ENCODE measurements at places on chromosomes 13 and 19.

GRCh38 chr13:48184260-48184659 lies 48.7 kb upstream of the ITM2B start:
- H3K27ac ChIP-seq, result no peak overlapping the region
- no peaks in the 10 kb centered on the region for H3K36me3 ChIP-seq
- H3K27me3 ChIP-seq, result no peaks in the 10 kb centered on the region
- no peak for DNase-seq
- H3K4me3 ChIP-seq, result no peak overlapping the region
- H3K4me1 ChIP-seq, result peaks cover 51% of the 10 kb centered on the region

DNA sequence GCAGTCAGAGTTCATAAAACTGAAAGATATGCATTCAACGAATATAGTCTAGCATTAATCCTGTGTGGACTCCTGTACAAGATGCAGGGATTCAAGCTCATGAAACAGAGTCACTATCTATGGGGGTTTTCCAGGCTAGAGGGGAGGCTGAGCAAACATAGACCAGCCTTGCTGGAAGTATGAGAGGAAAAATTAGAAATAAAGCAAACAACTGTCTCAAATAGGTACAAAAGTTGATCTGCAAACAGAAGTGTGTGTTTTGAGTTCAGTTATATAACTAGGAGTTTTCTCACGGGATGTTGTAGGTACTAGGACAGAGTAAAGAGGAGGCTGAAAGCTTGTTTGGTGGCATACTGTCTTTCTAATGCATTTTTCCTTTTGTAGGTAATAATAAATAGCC lies 8.5 kb upstream of the LGALS14 start:
- H3K36me3 ChIP-seq, result no peaks in the 10 kb centered on the region
- H3K27me3 ChIP-seq, result peaks cover 15% of the 10 kb centered on the region
- no peak overlapping the region for H3K4me3 ChIP-seq
- H3K4me1 ChIP-seq, result peaks cover 9% of the 10 kb centered on the region
- DNase-seq, result no peak
- no peak overlapping the region for H3K27ac ChIP-seq

DNA sequence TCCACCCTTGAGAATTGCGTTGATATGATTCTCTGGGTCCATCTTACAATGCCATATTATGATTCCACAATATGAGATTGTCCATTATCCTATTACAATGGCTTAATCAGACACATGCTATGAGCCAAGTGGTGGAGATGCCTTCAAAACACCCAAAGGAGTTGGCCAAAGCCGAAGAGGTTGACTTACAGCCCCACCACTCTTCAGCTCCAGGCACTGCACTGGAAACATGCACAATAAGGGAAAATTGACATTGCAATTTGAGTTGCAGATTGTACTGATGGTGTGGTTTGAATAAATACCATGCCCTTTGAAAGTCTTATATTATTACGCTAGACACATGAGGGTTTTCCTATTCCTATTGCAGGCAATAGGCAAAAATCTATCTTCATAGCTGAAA lies 75.4 kb upstream of the TNFSF11 start:
- peaks cover 7% of the 10 kb centered on the region for H3K36me3 ChIP-seq
- DNase-seq, result peak; percentile 26
- H3K27ac ChIP-seq, result peak overlapping the region; percentile 68
- H3K27me3 ChIP-seq, result no peaks in the 10 kb centered on the region

DNA sequence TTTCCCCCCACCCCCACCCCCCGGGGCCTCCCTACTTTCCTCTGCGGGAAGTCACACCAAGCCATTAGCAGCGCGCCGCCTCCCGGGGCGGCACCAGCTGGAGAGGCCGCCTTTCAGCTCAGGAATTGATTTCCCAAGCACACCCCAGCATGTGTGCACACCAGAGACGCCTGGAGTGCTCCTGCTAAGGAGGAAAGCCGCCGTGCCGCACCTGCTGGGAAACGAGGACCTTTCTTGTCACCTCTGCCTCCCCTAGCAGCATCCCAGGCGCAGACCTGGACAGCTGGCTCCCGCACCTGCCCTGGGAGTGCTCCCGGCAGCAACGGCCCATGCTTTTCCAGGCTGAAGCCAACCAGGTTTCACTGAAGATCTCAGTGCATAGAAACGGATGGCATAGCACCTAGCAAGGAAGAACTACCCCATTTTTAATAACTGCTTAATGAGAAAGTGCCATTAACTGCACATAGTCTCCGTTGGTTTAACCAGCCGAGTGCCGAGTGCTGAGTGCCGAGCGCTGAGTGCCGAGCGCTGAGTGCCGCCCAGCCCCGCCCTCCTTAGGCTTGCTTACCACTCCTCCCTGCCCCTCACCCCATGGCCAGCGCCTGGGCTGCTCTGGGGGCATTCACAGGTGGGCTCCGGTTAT lies 165.0 kb downstream of the USP12 start:
- H3K4me3 ChIP-seq, result peak overlapping the region; percentile 12
- peaks cover 4% of the 10 kb centered on the region for H3K4me1 ChIP-seq
- DNase-seq, result no peak
- no peaks in the 10 kb centered on the region for H3K36me3 ChIP-seq
- no peak overlapping the region for H3K27ac ChIP-seq
- H3K27me3 ChIP-seq, result peaks cover 47% of the 10 kb centered on the region

GRCh38 chr13:80962855-80963254 lies 621.9 kb upstream of the SPRY2 start:
- H3K4me1 ChIP-seq, result no peaks in the 10 kb centered on the region
- H3K27ac ChIP-seq, result no peak overlapping the region
- DNase-seq, result no peak
- no peak overlapping the region for H3K4me3 ChIP-seq

- H3K36me3 ChIP-seq, result no peaks in the 10 kb centered on the region
- H3K27me3 ChIP-seq, result no peaks in the 10 kb centered on the region
- H3K4me1 ChIP-seq, result peaks cover 60% of the 10 kb centered on the region
- no peak for DNase-seq
Measured at GRCh38 chr13:40519637-40520036, 146.8 kb downstream of the FOXO1 start.
